SJSA1 (cell line): ENCODE measurements at places on chromosomes 13 and 19.

GRCh38 chr19:50657222-50657669 is 8.0 kb downstream of the C19orf81 start:
- DNase-seq: no peak

- no peak for DNase-seq
These were observed 5.6 kb downstream of the ZDHHC20 start for GRCh38 chr13:21453387-21454081.

- no peak for DNase-seq
These were observed 24.1 kb upstream of the NDFIP2 start for GRCh38 chr13:79456656-79457365.

DNA sequence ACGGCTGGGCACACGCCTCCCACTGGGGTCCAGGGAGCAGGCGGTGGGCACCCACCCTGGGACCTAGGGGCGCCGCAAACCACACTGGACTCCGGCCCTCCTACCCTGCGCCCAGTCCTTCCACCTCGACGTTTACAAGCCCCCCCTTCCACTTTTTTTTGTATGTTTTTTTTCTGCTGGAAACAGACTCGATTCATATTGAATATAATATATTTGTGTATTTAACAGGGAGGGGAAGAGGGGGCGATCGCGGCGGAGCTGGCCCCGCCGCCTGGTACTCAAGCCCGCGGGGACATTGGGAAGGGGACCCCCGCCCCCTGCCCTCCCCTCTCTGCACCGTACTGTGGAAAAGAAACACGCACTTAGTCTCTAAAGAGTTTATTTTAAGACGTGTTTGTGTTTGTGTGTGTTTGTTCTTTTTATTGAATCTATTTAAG is 1.6 kb downstream of the JUNB start:
- no peak for DNase-seq

DNA sequence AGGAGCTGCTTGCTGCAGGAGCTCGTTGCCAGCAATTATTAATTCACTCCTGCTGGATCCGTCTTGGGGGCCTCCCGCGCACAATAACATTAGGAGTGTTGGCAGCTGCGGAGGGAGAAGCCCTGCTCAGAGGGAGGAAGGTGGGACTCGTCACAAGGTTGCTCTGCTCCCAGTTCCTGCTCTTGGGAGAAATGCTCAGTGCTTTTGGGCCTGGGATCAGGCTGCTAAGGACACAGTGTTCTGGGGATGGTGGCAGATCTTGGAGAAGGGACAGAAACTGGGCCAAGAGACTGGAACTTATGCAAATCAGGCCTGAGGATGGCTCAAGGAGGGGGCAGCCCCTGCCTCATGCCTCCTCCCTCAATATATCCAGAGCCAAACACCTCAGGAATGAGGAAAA is 78.9 kb upstream of the OLFM4 start:
- DNase-seq: no peak

DNA sequence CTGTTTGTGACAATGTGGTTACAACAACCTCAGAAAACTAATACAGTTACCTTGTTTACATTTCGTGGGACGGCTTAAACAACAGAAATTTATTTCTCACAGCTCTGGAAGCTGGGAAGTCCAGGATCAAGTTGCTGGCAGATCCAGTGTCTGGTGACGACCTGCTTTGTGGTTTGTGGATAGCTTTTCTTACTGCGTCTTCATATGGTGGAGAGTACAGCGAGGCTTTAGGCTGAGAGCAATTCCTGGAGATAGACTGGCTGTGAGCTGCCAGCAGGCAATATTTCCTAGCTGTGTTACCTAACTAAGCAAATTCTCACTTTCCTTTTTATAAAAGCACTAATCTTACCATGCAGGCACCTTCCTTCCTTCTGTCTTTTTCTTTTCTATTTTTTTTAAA is 1203.5 kb upstream of the PRR20A start:
- no peak for DNase-seq

- DNase-seq: no peak
These were observed 33.3 kb downstream of the MCF2L start for GRCh38 chr13:113002206-113002912.

DNA sequence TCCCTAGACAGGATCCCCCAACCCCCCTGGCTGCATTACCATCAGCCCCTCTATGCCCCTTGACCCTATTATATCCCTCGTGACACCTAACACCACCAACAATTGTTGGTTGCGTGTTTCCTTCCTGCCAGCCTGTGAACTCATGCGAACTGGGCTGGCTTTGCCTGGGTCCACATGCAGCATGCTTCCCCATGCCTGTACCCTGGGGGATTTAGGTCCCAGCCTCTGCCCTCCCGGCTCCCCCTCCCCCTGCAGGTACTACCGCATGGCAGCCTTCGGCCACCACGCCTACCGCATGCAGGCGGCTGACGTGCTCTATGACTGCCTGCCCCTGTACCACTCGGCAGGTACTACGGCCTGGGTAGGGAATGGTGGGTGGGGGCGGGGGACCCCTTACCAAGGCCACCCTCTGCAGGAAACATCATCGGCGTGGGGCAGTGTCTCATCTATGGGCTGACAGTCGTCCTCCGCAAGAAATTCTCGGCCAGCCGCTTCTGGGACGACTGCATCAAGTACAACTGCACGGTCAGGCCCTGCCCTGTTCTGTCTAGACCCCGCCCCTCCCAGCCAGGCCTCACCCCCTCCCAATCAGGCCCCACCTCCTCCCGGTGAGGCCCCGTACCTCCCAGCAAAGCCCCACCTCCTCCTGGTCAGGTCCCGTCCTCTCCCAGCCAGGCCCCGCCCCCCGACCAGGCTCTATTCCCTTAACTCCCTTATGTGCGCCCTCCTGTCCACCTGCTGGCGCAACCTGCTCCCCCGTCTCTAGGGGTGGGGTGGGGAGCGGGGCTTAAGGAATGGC is 18.5 kb downstream of the SLC27A1 start:
- no peak for DNase-seq

DNA sequence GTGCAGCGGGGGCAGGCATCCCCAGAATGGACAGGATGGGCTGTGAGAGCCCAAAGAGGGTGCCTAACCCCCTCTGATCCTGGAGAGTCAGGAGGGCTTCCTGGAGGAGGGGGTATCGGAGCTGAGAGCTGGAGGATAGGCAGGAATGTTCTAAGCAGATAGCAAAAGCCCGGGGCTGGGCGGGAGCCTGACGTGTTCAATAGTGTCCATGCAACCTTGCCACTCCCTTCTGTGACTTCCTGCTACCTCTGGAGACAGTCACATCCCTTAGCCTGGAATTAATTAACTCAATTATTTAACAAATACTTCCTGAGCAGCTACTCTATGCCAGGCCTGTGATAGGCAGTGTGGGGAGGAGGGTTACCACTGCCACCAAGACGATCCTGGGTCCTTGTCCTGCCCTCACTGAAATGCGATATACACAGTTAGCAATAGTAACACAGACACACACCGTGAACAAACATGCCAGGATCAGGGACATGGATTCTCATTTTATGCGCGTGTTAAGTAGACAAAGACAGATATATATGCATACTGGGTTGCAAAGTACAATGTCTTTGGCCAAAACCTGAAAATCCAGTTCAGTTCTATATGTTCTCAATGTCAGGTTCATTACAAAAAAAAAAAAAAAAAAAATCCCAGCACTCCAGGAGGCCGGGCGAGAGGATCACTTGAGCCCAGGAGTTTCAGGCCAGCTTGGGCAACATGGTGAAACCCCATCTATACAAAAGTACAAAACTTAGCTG is 10.7 kb downstream of the AP2S1 start:
- DNase-seq: no peak

DNA sequence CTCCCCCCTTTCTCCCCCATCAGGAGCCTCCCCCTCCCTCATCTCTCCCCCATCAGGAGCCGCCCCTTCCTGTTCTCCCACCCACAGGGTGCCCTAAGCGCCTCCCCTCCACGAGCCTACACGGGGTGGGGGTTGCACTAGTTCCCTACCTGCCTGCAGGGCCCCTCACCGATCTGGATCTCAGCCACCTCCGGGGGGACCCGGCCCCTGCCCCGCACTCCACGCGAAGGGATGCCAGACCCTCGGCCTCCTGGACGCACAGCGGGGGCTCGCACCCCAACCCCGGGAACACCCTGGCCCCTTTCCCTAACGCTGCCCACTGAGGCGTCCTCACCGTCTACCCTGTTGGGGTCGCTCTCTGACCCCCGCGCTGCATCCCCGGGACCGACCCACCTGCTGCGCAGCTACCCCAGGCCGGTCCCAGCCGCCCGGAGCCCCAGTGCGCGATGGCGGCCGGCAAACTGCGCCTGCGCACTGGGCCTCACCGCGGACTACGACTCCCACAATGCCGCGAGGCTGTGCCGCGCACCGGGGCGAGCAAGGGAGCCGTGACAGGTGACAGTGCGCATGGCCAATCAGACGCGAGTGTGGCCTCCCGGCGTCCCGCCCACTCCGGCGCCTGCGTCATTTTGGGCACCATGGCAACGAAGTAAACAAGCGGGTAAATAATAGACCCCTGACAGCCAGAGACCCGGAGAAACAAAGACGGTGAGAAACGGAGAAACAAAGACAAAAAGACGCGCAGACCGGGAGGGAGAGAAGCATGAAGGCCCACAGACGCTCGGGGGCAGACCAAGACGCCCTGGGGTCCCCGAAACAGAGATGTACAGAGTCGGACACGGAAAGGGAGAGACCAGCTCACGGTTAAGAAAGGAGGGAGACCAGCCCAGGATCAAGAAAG is at the start of gene ZSCAN18:
TSS of gene ZSCAN18 (minus strand) at position 451 of the 901 bp plus-strand sequence. CDS start 7,964 bp downstream, outside the sequence.
- DNase-seq: no peak

GRCh38 chr13:75326173-75327134 is 155.5 kb downstream of the TBC1D4 start:
- no peak for DNase-seq

DNA sequence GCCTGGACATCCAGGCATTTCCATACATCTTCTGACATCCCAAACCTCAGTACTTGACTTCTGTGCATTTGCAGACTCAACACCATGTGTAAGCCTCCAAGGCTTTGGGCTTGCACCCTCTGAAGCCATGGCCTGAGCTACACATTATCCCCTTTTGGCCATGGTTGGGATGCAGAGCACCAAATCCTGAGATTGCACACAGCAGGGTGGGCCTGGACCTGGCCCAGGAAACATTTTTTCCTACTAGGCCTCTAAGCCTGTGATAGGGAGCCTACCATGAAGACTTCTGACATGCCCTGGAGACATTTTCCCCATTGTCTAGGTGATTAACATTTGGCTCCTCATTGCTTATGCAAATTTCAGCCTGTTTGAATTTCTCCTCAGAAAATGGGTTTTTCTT is 853.4 kb upstream of the SPRY2 start:
- no peak for DNase-seq

DNA sequence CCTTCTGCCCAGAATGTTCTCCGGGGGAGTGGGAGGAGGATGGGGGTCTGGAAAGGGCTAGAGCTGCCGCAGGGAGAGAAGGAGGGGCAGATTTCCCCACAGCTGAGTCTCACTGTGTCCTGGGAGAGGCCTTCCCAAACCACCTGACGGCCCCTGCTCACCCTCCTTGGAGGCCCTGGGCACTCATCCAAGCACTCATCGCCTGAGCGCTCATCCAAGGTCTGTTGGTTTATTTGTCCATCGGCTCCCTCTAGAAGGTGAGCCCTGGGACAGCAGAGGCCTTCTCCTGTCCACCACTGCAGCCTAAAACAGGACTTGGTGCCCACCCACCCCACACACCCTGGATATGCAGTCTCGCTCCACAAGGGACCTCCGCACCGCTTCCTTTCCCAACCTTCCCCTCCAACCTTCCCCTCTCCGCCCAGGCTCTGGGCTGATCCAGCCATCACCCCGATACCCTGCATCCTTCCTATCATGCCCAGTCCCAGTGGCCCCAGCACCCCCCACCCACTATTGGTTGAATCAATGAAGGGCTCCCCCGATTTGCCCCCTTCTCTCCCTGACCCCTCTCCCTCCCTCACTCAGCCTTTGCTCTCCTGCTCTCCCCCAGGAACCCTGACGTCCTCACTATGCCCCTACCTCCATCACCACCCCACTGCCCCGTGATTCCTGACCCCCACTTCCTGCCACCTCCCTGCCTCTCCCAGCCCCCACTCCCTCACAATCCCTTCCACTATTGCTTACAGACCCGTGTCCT is 1.7 kb downstream of the UBXN6 start:
- DNase-seq: no peak

DNA sequence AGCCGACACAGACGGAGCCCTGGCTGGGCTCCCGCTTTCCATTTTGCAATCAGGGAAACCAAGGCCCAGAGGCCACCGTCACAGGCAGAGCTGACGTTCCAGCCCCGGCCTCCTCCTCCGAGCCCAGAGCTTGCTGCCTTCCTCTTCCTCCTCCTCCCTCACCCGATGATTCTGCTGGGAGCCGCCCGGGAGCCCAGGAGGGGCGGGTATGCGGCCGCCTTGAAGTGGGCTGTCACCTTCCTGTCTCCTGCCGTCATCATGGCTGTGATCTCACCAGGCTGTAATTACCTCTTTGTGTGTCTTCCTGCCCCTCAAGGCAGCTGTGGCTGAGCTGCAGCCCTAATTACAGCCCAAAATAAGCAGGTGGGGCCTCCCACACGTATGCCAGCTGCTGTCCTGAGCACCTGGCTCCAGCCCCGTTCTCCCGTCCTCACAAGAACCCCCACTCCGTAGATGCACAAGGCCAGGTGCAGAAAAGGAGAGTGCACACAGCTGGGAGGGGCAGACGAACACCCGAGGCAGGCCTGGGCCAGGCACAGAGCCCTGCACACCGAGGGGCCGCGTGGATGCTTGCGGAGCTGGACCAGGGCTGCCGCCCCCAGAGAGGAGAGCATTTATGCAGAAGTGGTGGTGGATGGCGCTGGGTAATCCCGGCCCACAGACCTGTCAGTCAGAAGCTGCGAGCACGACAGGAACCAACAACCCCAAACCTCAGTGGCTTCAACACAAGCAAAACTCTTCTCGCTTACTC is 4.0 kb downstream of the TPGS1 start:
- DNase-seq: no peak

DNA sequence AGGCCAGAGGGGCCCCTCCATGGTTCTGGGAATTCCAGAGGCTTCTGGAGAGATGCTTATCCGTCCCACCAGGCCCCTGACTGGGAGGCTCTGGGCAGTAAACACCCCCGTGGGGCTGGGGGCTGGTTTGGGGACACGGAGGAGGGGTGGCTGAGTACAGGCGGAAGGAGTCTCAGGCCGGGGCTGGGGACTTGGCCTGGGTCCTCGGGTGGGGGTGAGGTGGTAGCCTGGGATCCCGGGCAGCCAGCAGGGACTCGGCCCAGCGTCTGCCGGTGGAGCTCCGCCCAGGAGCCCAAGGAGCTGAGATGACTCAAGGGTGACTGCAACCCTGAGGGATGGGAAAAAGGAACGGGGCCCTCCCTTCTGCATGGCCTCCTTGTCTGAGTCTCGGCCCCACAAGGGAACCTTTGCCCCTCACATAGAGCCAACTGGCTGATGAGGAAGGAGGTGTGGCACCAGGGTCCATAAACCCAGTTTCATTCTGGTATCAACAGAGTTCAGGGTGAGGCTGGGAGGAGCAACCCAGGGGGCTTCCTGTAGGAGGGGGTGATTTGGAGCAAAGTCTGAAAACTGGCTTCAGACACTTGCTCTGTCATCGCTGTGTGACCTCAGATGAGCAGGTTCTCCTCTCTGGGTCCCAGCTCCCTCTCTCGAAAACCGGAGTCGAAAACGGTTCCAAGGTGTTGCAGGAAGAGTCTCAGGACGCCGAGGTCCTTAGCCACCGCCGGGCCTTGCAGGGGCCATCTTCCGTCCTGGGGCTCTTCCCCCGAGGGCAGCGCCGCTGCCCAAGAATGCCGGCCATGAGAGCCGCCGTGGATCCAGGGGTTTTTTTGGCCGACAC is 809 bp downstream of the MISP start:
- DNase-seq: peak; percentile 43

GRCh38 chr19:23771316-23771715 is 12.6 kb upstream of the ZNF681 start:
- no peak for DNase-seq
